K562 (cell line): ENCODE measurements at places on chromosomes 5 and 9.

GRCh38 chr9:93827545-93828330 is 127.4 kb downstream of the BARX1 start:
- DNase-seq = peak; percentile 89

GRCh38 chr5:87313216-87313615 is 45.5 kb downstream of the RASA1 start:
- no peak for DNase-seq

- no peak for DNase-seq
These were observed 186.4 kb downstream of the NMUR2 start for GRCh38 chr5:152218694-152219093.

GRCh38 chr9:3850098-3850497 is 324.3 kb upstream of the RFX3 start:
- no peak for DNase-seq

DNA sequence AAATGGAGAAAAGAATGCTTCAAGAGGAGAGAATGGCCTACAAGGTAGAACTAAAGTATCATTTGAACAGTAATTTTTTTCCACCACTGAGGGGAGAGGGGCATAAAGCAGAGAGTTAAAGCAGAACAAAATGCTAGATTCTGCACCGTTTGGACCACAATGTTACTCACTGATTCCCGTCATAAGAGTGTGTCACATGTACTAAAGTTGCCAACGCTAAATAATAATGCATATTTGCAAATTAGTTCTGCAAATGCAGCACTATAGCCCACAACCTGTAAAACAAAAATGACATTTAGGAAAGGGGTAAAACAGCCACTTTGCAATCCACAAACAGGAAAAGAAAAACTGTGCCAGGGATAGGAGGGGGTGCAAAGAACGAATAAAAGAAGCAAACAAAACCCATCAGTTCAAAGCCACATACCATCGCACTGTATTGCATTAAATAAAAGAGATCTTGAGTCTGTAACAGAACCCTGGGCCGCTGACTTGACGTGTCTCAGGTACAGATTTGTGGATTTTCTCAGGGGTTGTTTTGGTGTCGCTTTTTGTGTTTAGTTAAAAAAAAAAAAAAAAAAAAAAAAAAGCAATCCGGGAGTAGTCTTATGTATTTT is 7.7 kb upstream of the NFIB start:
- no peak for DNase-seq

- DNase-seq = peak; percentile 70
These were observed 586 bp upstream of the FCHO2 start for GRCh38 chr5:72955143-72955767.

DNA sequence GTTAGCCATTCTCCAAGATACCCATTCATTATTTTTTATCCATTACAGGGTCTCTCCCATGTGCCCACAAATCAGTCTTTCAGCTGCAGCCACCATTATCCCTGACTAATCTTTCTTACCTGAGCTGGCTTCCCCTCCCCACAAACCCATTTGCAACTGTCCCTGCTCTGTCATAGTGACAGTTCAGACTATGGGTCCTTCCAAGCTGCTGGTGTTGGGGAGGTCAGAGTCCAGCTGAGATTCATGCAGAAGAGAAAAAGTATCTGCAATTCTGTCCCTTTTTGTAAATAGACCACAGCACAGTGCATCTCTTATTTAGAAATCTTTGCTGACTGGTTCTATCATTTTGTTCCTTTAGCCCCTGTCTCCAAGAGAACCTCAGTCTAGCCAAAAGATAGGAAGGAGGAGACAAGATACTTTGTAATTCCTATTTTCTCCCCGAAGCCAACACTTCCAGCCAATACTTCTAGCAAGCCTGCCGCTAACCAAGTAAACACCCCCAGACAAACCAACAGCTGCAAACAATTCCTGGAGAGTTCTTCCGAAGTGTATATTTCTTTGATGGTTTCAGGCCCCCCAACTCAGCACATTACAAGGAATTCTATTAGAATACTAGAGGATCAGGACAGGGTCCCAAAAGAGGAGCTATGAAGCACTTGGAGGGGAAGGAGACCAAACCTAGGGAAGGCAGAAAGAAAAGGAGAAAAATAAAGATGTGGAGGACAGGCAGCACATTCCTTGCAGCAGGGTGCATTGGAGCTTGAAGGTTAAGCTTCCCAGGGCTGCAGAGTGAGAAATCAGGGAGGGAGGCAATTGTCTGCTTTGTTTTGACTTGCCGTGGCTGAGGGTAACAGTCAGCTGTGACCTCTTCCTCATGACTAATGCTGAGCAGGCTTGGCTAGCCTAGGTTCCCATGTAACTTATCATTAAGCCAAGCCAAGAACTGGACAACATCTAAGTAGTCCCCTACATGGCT is 148.5 kb downstream of the SGCD start:
- no peak for DNase-seq

DNA sequence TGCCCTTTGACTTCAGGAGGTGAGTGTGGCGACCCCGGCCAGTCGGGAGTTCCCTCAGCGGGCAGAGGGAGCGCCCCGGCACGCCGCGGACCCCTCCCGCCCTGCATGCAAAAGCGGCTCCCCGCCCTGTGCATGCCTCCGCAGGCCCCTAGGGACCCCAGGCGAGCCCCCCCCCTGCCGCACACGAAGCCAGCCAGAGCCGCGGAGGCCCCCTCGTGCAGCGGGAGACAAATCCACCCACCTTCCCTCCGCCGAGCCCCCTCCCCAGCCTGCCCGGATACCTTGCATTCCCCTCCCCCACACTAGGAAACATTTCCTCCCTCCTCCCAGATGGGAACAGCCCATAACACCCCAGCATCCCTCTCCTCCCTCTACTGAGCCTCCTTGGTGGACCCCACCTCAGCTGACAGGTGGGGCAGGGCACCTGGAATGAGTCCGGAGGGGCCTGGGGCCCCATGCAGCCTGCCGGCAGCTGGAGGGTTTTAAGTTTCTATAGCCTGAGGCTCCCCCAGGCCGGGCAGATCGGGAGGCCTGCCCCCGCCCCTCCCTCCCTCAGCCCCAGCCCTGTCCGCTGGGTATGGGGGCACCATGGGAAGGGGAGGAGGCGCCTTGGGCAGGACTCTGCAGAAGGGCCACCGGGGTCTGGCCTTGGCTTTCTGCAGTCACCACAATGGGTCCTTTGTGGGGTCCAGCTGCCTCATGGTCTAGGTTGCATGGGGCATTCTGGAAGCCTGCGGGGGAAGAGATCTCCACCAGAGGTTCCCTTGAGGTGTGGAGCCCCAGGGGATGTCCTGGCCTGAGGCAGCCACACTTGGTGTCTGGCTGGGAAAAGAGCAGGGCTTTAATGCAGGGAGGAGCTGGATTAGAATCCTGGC is 601 bp downstream of the ERGIC1 start:
- no peak for DNase-seq

GRCh38 chr5:82327941-82328340 is 49.8 kb upstream of the RPS23 start:
- DNase-seq = no peak

- no peak for DNase-seq
These were observed 54.6 kb downstream of the SUSD1 start for GRCh38 chr9:112120439-112120925.

DNA sequence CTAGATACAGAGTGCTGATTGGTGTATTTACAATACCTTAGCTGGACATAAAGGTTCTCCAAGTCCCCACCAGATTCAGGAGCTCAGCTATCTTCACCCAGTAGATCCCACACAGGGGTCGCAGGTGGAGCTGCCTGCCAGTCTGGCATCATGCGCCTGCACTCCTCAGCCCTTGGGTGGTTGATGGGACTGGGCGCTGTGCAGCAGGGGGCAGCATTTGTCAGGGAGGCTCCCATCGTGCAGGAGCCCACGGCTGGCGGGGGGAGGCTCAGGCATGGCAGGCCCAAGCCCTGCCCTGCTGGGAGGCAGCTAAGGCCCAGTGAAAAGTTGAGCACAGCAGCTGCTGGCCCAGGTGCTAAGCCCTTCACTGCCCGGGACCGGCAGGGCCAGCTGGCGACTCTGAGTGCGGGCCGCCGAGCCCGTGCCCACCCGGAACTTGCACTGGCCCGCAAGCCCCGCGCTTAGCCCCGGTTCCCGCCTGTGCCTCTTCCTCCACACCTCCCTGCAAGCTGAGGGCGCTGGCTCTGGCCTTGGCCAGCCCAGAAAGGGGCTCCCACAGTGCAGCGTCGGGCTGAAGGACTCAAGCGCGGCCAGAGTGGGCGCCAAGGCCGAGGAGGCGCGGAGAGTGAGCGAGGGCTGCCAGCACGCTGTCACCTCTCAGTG is 314.1 kb upstream of the ATP10B start:
- DNase-seq = no peak

GRCh38 chr5:39598661-39599248 is 174.0 kb upstream of the DAB2 start:
- DNase-seq = no peak

DNA sequence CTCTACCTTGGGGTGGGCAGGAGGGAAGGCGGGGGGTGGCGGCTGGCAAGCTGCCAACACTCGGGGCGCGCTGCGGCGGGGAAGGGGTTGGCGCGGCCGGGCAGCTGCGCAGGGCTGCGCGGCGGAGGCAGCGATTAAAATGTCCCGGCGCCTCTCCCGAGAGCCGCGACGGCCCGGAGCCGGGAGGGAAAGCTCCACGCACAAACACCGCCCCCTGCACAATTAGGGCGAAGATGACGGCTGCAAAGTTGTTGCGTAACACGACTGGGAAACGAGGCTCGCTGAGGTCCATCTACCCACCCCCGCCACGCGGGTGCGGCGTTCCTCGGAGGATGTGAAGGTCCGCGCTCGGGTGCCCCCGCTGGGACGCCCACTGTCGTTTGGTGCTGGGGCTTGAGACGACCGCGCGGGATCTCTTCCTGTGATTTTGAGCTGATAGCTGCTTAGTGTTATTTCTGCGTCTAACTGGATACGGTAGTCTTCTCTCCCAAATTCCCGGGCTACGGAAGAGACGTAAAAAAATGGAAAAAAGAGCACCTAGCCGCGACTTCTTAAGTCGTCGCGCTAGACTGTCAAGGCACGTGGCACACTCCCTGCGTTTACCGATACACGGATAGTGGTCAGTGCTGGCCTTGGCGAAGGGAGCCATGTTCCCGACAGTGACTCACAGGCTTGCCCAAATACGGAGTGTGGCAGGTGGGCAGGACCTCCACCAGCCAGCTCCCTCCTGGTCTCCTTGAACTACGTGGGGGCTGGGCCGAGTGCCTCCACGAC is 958 bp upstream of the NFIL3 start:
- DNase-seq = peak; percentile 83

DNA sequence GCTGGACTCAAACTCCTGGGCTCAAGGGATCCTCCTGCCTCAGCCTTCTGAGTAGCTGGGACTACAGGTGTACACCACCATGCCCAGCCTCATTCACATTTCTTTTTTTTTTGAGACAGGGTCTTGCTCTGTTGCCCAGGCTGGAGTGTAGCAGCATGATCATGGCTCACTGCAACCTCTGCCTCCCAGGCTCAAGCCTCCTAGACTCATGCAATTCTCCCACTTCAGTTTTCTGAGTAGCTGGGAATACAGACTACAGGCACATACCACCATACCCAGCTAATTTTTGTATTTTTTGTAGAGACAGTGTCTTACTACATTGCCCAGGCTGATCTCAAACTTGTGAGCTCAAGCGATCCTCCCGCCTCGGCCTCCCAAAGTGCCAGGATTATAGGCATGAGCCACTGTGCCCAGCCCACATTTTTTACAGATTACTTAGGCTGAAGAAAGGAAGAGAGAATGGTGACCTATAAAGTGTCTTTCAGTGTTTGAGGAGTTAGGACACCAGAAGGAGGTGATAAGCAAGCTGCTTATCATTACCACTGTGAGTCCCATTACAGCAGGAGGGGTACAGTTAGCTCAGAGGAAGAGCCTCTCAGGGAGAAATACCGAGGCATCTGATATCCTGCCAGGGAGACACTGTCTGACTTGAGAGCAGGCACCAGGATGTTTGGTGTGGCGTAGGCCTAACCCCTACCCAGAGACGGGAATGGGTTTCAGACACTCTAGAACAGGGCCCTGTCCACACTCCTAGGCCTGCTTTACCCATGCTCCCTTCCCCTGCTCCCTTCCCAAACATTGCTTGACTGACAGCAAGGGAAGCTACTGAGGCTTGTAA is 9.7 kb downstream of the FAXDC2 start:
- peak; percentile 89 for DNase-seq

GRCh38 chr9:90996154-90997065 is 194.8 kb downstream of the SYK start:
- DNase-seq = no peak

DNA sequence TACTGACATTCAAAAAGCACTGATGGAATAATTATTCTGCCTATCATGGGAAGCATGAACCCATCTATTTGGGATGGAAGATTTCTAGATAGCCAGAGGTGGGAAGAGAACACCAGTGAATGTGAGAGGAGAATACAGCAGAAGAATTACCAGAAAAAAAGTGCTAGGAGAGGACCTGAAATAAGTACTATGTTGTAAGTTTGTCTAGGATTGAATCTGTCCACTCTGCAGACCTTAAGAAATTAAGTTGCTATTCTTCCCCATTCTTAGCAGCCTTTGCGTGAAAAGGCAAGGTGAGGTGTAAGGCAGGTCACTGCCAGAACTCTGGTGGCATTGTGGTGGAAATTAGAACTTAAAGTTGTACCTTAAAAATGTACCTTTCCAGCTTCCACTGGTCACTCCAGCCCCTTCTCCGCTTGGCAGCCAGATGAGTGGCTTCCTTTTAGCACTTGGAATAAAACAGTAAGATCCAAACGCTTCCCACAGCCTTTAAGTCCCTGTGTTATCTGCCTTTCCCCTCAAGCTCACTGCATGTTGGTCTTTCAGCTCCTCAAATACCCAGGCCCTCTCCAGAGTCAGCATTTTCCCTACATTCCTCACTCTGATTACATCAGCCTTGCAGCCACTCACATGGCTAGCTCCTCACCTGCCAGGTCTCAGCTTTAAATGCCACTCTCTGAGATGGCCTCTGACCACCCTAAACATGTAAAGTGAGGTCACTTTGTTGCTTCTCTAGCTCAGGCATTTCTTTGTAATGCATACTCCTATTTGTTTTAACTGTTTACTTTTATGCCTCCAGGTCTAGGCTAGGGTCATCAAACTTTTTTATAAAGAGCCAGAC is 253.0 kb downstream of the EPB41L4A start:
- no peak for DNase-seq

GRCh38 chr5:27402828-27403227 is 364.4 kb upstream of the CDH9 start:
- no peak for DNase-seq

DNA sequence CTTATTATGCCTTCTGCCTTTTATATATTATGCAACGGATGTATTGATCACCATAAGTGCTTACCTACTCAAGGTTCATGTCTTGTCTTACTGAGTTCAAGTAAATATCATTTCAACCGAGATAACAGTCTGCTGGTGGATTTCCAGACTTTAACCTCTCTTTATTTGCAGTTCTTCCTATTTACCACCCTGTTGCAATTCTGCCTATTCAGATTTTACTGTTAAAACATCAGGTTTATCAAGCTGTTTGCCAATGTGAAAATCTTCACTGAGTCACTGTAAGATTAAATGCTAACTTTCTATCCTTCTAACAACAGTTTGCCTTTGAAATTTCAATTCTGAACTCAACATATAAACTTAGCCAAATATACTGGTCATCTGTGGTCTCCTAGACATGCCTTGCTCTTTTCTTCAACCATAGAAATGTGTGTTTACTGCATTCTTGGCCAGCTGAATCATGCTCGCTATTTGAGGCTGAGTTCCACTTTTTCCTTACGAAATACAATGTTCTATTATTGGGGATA is 471.7 kb upstream of the RORB start:
- no peak for DNase-seq

- DNase-seq = no peak
These were observed 22.4 kb downstream of the ZDHHC11B start for GRCh38 chr5:761854-762710.

- no peak for DNase-seq
These were observed 36.3 kb upstream of the RLN1 start for GRCh38 chr9:5375790-5376477.

GRCh38 chr5:66551945-66552344 is 44.2 kb upstream of the MAST4 start:
- no peak for DNase-seq
